NCI-H1092 treated with DMSO at 0.1 percent for 48 hours (cell line): ENCODE measurements at places on chromosomes 11 and 22.

GRCh38 chr11:134513585-134514120 is 101.6 kb upstream of the B3GAT1 start:
- no peak for DNase-seq

DNA sequence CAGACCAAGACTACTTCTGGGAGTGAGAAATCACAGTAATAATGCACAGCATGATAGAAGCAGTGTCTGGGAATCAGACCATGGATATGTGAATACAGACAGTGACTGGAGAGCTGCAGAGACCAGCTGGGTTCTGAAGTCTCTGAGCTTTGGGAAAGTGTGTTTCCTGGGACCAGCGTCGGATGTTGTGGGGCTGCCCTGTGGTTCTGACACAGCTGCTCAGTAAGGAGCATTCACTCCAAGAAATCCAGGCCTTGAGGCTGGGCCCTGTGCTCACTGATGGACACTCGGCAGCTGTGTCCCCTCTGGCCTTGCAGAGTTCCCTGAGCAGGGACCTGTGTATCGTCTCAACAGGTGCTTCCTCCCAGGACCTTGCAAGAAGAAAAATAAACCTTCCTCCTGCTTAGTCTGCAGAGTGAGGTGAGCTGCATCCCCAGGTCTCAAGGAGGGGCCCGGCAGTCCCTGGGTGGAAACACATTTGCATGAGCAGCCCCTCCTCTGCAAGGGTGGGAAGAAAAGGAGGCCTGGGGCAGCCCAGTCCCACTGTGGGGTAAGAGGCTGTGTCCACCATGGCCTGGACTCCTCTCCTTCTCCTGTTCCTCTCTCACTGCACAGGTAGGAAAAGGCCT is 107.9 kb downstream of the VPREB1 start:
- DNase-seq: no peak

DNA sequence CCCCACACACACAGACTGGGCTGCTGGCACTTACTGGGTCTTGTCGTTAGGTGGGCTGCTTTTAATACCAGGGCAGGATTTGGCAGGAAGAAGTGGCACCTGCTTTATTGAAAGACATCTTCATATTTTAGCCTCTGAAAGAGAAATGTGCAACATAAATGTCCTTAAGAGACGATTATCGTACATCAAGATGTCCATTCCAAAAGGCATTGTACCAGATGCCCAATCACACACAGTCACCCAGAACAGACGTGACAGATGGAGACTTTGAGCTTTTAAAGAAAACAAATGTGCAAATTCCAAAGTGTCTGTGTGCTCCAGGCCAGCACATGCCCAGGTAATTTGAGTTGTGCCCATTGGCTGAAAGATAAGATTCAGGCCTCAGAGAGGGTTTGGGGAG is 155.7 kb downstream of the RRAS2 start:
- peak; percentile 32 for DNase-seq

DNA sequence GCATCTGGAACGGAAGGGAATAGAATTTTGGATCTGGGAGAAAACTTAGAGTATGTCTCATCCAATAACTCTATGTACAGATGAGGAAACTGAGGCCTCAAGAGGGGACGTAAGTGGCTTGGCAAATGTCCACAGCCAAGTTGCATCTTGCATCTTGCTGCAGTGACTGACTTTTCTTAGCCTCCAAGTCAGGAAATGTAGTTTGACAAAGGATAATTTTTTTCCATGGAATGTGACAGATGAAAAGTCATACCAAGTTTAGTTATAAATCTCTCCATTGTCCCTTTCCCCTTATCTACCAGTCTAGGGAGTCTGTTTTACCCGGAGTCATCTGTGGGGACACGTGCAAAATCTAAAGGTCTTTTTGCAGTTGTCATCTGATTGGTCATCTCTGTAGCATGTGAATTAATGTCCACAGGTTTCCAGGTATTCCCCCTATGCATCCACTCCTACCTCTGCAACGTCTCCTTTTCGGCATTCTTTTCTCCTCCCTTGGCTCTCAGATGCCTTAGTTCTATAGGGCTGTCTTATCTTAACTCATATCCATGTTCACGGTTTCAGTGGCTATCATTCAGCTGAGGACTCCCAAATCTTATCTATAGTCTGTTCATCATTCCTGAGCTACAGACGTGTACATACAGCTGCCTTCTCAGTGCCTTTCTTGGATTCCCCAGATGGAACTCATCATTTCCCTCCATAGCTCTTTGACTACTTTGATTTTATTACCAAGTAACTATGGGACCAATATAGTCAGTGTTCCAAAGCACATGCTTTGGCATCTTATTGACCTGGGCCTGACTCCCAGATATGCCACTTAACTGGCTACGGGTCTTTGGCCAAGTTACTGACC is 139.5 kb upstream of the TIMP3 start:
- DNase-seq: no peak

DNA sequence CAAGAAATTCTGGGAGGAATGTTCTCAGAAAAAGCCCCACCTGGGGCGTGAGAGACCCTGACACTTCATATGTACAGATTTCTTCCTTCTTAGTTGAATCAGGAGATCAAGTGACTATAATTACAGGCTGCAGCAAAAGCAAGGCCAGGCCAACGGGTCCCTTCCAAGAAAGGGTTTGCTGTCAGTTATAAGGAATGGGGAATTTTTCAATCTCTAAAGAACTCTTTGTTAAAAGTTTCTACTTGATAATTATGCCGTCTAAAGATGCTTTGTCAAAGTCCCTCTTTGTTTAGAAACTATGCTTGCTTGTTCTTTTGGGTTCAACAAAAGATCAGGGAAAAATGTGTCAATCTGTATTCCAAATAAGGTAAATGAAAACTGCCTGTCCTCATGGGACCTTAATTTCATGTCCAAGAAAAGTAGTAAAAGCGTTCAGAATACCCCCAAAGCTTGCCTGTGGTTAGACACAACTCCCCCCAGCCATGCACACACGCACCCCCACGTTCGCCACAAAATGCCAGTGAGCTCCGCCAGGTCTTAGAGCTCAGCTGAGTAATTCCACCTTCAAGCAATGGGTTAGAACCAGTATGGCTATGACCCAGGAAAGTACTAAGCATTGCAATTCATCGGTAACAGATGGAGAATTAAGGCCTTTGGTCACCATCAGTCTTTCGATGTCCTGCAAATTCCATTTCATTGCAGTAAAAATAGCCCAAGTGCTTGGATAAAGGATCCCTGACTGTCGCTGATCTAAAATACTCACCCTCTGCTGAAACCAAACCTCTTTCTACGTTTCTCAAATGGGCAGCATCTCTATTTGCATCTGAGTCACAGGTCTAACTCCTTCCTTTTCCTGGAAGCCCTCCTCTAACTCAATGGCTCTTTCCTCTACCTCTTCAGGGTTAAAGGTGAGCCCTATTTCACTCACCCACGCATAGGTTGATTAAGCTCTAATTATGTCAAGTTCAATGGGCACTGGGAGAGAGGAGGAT is 419.2 kb upstream of the SYN3 start:
- no peak for DNase-seq

GRCh38 chr11:117037975-117038350 is 60.3 kb downstream of the SIK3 start:
- no peak for DNase-seq

- DNase-seq: no peak
Measured at GRCh38 chr22:42596863-42597530, 17.7 kb downstream of the POLDIP3 start.

DNA sequence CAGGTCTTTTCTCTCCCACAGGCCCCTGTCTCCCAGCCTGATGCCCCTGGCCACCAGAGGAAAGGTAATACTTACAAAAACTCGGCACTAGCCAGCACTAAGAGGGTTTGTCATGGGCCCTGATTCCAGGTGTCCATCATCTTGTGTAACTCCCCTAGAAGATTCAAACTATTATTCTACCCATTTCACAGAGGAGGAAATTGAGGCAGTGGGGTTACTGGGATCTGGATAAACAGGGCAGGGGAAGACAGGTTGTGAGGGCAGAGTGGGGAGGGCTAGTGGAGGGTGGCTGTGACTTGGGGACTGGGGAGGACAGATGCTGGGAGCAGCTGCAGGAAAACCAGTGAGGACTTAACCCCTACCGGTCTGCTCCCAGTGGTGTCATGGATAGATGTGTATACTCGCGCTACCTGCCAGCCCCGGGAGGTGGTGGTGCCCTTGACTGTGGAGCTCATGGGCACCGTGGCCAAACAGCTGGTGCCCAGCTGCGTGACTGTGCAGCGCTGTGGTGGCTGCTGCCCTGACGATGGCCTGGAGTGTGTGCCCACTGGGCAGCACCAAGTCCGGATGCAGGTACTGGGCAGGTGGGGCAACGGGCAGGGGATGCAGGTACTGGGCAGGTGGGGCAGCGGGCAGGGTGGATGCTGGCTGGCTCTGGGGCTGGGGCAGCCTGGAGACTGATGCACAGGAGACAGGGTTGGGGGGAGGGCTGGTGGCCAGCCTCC is 1.2 kb downstream of the VEGFB start:
- no peak for DNase-seq

DNA sequence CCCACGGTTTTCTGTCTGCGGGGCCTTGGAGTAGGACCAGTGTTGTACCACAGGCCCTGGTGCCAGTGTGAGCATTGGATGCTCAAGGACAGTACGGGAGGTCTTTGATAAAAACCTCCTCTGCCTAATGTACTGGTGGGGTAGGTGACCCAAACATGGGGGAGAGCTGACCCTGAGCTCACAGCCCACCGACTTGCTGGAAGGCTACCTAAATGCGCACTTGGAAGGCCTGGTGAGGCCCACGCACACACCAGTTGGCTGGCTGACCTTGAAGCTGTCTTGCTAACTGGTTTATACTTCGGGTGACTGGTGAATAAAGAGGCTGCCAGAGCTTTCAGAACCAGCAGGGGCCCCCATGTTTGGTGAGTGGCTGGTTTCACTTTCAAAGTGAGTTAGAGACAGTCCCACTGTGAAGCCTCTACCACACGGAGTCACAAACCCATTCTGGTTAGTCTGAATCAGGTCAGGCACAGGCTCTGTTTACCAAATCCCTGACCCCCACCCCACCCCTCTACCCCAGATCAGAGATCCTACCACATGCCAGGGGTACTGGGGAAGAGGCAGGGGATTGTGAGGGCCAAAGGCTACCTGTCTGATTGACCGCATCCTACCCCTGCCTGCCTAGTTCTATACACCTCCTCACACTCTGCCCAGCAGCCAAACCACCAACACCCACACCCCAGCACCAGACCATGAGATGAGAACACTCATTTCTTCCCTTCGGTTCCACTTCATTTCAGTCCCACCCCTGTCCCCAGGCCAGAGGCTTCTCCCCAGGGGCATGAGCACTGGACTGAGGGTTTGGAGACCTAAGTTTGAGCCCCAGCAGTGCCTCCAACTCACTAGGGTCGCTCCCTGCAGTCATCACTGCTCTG is 12.7 kb upstream of the IL2RB start:
- DNase-seq: no peak

DNA sequence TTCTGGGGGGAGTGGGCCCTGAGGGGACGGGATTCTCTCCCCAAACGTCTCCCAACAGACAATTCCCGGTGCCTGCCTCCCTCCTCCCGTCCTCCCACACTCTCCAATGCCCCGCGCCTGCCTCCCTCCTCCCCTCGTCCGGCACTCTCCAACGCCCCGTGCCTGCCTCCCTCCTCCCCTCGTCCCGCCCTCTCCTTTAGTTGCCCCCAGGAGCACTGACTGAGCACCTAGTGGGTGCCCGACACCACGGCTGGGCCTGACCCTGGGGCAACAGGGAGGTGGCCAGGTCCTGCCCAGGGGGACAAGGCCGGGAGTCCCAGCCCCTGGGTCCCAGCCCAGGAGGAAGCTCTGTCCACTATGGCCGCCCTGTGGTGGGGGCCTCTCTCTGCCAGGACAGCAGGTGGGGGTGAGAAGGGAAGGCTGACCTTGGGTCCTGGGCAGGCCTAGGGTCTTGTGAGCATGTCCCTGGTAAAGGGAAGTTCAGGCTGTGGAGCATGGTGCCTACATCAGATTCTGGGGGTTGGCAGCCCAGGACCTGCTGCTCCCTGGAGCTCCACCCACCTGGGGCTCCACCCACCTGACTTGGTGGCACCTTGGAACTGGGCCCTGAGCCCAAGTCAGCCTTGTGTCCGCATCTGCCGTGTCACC is 942.3 kb downstream of the BRD1 start:
- DNase-seq: no peak

DNA sequence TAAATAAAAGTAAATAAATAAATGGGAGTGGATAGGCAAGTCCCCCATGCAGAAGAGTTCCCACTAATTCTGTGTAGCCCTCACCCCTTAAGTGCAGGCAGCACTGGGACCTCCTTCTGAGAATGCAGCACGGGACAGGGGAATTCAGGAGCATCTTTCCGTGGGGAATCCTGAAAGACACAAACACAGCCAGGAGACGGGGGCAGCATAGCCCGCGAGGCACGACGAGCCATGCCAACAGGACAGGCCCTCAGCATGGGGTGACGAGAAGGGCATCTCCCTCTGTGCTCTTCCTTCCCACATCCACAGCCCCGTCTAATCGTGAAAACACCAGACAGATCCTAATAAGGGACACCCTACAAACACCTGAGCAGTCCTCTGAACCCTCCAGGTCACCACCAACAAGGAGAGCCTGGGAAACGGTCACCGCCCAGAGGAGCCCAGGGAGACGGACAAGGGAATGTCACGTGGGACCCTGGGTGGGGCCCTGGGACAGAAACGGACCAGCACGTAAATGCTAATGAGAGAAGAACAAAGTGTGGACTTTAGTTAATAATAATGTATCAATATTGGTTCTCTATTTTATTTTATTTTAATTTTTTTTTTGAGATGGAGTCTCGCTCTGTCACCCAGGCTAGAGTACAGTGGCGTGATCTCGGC is 6.8 kb downstream of the KRTAP5-5 start:
- no peak for DNase-seq

DNA sequence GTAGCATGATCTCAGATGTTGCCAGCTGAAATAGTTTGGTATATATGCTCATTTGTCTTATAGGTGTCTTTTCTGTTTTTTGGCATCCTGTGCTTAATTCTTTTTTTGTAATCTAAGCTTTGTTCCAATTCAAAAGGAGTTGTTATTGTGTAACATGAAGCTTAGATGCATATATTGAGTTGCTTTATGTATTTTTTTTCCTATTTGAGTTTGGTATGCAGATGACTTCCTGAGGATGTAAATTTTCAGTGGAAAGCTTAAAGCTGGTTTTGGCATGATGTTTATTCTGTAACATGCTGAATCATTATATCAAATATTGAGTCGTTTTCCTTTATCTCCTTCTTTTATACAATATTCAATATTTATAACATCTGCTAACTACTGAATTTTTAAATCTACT is 69.4 kb downstream of the DDX10 start:
- no peak for DNase-seq
